ENCODE measurements at places on chromosomes 11 and 22.
A peak's percentile ranks its signal among the peaks of the same experiment; 100 is the strongest.

DNA sequence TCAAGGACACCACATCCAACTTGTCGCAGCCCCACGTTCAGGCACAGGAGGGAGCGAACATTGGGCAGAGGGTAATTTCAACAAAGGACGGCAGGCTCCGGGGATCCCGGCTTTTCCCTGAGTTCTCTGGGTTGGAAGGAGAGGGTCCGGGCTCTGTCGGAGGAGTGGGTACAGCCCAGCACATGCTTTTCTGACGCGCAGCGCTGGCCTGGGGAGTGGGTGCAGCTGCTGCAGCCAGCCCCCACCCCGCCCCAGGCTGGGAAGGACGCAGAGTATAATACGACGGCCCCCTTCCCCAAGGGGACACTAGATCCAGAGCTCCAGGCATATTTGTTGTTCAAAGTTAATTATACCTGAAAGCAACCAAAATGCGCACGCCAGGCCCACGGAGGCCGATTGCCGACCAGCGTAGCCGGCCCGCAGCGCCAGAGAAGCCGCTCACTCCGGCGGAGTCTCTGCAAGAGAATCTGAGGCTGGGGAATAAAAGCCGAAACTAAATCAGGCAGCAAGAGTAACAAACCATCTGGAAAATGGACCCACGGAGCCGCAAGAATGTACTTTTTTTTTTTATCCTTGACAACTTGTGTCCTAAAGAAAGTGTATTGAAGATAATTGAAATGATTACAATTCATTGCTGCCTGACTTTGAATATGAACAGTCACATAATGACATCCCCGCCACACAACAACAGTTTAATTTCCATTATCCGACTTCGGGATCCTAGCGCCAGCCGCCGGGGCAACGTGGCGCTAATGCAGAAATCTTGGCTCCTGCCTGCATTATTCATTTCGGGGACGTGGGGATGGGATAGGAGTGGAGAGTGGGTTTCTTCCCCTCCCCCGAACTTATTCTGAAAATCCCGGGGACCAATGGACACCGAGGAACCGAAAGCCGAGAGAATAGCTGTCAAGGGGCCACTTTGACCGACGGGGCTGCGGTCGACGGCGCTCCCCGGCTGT lies 14.0 kb upstream of the PAX6 start:
- DNase-seq, result no peak

- peak; percentile 75 for DNase-seq
Observed at GRCh38 chr11:128400382-128401203, 186.8 kb downstream of the ETS1 start.

DNA sequence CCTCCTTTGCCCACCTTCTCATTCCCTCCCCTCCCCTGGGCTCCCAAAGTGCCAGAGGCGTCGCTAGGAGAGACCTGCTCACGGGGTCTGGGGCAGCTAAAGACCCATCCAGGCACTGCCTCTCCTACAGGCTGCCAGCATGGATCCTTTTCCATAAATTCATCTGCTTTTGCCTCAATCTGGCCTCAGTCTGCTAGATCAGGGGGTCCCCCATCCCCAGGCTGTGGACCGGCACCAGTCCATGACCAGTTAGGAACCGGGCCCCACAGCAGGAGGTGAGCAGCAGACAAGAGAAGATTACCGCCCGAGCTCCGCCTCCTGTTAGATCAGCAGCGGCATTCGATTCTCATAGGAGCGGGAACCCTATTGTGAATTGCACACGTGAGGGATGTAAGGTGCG lies 12.3 kb downstream of the LTO1 start:
- no peak for DNase-seq

DNA sequence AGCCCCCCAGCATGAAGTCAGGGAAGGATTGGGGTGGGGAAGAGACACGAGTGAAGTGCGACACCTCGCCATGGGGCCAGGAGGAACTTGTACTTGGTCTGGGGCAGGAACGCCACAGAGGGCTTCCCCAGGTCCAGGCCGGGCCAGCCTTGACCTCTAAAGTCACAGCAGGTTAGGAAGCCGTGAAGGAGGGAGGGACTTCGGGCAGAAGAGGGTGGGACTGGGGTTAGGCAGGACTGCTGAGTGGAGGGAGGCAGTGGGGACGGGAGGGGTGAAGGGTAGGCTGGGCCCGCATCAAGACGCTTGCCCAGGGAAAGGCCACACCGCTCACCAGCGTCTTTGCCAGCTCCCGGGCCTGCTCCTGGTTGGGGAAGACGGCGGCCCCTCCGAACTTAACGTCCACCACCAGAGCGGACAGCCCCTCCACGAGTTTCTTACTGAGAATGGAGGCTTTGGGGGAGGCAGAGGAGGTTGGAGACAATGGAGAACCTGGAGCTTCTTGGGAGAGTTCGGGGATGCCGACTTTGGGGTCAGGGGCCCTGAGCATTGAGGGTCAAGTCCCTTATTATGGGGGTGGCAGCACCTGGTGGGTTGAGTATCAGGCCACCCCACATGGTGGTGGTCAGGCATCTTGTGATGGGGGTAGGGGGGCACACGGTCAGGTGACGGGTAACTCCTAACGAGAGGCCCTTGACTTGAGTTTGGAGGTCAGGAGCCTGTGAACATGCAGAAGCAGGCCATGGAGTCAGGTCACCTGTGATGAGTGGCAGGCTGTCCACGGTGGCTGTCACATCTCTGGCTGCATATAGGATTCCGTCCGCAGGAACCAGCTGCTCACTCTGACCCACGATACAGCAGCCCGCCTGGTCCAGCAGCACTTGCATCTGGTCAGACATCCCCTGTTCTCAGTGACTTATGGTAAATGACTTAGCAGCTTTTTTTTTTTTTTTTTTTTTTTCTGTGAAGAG lies 1.7 kb upstream of the SCO2 start:
- no peak for DNase-seq

DNA sequence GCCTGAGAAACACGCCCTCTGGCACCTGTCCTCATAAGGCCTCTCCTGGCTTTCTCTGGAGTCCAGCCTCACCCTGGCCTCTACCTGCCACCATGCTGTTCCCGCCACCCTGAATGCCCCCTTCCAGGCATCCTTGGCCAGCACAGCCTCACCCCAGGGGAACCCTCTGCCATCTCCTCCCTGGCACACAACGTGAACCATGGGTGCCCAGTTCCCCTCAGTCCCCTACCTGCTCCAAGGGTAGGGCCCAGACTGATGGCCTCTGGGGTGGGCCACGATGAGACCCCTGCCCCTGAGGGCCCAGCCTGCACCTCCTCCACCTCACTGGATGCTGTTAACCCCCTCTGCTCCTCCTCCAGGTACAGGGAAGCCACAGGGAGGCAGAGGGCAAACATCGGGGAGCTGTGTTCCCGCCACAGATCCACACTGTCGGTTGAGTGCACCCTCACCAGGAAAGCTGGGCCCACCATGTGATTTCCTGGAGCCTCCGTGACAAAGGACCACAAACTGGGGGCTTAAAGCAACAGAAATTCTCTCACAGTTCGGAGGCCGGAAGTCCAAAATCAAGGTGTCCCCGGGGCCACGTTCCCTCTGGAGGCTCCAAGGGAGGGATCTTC lies 169.6 kb downstream of the BRD1 start:
- DNase-seq, result no peak

GRCh38 chr11:33953289-33953688 lies 61.4 kb upstream of the LMO2 start:
- DNase-seq, result no peak

DNA sequence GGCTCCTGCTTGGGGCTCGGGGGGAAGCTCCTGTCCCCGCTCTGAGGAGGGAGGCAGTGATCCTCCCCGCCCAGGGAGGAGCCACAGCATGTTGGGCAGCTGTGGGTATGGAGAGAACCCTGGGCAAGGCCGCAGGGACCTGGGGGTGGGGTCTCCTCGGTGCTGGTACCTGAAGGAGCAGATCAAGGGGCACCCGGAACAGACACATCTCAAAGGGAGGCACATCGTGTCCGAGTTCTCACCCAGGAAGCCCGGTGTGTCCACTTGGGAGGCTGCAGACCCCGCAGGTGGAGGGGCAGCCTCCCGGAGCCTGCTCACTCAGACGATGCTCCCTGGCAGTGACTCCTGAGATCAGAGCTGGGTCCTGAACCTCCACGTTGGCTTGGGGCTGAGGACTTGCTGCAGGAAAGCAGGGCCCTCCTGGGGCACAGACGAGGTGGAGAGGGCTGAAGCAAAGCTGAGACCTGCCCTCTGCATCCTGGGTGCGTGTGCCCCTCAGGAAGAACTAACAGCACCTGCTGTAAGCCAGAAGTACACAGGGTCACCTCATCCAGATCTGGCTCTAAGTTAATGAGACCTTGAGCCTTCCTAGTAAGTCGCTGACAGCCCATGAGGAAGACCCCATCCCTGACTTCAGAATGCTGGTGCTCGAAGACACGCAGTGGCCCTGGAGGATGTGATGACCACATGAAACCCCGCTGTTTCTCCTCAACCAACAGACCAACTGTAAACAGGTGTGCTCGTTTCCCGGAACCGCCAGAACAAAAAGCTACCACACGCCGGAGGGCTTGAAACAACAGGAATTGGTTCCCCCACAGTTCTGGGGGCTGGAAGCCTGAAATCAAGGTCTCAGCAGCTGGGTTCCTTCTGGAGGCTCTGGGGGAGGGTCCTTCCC lies 5.9 kb upstream of the OSBPL5 start:
- no peak for DNase-seq

- DNase-seq, result no peak
Observed at GRCh38 chr22:45832180-45832579, 144.8 kb downstream of the WNT7B start.

DNA sequence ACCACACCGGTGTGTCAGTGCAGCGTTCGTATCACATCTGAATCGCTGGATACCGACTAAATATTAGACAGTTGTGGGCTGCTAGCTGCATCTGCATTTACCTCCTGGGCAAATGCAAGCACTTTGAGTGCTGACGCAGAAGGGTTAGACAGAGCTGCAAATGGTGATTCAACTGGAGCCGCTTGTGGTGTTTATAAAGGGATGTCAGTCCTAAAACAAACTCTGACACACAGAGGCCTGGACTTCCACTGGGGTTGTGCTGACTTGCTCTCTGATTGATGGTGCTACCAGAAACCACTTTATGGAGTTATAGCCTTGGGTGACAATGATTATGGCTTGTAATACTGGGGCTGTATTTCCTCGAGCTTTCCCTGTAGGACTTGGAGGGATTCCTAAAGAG lies 374.4 kb downstream of the NTM start:
- DNase-seq, result no peak

DNA sequence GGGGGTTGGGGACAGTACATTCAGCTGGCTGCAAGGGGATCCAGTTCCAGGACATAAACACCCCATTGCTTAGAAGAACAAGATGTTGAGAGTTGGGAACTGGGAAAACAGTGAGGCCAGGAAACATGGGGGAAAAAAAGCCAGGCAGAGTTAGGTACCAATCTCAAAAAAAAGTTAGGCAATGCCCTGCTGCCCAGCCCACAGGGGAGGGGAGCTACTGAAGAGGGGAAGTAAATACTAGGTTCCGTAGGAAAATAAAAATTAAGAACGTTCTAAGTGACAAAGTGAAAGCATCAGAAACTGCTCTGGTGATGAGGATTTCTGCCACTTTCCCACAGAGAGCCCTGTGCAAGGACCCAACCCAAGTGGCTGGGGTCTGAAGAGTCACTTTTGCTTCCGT lies 12.0 kb downstream of the SPTBN2 start:
- no peak for DNase-seq

GRCh38 chr22:48396785-48397530 lies 1430.7 kb downstream of the BRD1 start:
- DNase-seq, result no peak

DNA sequence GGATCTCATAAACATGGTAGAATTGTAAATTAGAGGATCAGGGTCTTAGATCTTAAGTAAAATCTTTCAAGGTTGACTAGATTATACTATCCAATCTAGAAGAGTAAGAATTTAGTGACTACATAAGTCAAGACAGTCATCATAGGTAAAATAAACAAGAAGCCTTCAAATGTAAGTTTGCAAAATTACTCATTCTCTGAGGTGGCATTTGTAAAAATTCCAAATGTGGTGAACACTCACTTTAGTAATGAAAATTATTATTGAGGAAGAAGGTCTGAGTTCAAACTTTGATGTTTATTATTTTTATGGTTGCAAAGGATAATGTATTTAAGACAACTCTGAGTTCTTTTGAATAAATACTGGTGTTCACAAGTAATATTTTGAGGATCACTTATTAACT lies 4.6 kb downstream of the HYLS1 start:
- DNase-seq, result no peak

DNA sequence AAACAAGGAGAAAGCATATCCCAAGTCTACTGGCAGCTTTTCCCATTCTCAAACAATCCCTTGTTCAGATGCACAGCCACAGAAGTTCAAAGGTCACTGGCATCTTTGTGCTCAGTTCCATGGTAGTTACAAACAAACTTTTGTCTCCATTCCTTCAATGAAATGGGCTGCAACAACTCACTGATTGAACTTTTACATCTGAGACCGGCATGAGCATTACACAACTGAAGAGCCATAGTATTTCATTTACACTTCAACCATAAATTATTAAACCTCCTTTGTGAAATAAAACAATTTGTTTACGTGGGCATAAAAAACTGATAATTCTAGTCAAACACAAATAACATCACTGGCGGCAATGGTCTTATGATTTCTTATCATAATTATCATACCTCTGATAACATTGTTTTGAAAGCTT lies 67.8 kb upstream of the ARHGAP32 start:
- no peak for DNase-seq

DNA sequence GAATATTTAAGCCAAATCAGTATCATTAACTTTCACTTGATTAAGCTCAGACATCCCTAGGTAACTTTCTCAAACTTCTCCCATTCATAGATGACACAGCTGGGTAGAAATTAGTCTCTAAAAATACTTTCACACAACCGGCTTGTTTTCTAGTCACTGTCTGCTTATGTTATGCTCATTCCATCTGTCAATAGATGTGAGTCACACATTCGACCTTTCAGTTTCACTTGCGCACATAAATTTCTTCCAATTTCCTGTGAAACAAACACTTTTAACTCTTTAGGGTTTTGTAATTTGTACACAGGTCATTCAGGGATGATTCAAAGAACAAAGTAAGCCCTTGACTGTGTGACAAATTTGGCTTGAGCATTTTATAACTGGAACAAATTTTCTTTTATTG lies 723.0 kb downstream of the KCNA4 start:
- DNase-seq, result peak; percentile 40

GRCh38 chr11:117834838-117835443 lies 10.4 kb upstream of the FXYD2 start:
- DNase-seq, result no peak

DNA sequence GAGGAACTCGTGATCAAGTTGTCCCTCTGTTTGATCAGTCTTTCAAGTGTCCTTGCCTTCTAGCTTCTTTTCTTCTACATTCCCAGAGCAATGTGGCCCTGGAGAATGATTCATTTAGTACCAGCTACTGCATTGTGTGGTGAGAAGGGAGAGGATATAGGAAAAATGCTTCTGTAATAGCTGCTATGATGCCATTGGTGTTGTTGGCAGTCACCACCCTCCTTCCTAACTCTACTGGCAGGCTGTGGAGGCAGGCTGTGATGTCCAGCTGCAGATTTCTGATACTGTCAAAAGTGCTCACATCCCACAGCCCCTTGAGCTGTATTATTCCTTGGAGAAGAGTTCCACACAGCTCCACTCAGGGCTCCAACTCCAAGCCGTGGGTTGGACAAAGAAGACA lies 52.8 kb downstream of the ENDOD1 start:
- no peak for DNase-seq

DNA sequence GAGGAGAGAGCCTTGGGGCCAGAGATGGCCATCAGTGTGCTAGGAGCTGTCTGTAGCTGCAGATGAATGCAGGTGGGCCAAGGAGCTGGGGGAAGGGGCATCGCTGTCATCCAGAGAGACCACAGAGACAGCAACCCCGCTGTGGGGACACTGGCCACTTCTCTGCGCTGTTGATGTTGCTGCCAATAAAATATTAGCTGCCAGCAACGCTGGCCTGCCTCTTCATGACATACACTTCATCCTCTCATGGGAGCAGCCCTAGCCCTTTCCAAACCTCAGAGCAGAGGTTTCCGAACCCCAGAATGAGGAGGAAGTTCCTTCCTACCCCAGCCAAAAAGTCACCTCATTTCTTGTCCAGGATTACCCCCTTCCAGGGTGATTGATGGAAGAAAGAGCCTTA lies 106.2 kb downstream of the PARVA start:
- DNase-seq, result no peak

All from GM04504 (cell line).